ENCODE measurements at places on chromosomes 6 and 20. TPM values are rescaled to one million over a fixed set of nuclear protein-coding genes. Genes with fewer than 3 reads are reported as not detected.

GRCh38 chr6:12865671-12866181, 149.2 kb downstream of the PHACTR1 start:
- DNase-seq = no peak

Gene HAO1
- not detected for total RNA-seq

- DNase-seq = no peak
Measured at GRCh38 chr6:24186349-24186748, 60.3 kb downstream of the NRSN1 start.

DNA sequence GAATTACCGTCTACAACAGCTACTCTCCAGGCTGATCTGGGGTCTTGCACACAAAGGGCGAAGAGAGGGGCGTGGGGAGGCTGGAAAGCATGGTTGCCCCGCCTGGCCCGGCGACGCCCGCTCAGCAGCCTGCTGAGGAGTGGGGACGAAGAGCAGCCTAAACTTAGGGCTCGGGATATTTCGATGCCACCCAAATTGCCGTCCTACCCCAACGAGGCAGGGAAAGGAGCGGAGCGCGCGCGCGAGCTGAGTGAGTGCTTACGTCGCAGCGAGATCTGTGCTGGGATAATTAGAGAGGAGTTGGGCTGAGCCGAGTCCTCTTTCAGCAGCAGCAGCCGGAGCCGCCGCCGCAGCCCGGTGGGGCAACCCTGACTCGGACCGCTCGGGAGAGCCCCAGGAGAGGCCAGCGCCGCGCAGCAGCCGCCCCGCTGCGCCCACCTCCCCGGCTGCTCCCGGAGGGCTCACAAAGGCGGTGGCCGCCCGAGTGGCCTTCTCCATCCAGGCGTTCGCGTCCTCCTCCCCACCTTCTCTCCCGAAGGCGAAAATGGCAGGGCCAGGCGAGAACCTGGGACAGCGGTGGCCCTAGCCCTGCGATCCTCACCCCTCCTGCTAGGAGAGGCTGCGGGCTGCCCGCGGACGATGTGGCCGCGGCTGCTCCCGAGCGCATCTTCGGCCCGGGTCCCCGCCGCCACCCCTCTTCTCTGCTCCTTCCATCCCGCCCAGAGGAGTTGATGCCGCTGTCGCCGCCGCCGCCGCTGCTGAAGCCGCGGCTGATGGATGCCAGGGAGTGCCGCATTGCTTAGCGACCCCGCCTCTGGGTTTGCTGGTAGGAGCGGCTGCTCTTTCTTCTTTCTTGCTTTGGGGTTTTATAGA, at the start of gene CLVS2:
TSS of gene CLVS2 (plus strand) at position 315 of the 873 bp plus-strand sequence. CDS start 1,543 bp downstream, outside the sequence.
- peak; percentile 8 for DNase-seq

DNA sequence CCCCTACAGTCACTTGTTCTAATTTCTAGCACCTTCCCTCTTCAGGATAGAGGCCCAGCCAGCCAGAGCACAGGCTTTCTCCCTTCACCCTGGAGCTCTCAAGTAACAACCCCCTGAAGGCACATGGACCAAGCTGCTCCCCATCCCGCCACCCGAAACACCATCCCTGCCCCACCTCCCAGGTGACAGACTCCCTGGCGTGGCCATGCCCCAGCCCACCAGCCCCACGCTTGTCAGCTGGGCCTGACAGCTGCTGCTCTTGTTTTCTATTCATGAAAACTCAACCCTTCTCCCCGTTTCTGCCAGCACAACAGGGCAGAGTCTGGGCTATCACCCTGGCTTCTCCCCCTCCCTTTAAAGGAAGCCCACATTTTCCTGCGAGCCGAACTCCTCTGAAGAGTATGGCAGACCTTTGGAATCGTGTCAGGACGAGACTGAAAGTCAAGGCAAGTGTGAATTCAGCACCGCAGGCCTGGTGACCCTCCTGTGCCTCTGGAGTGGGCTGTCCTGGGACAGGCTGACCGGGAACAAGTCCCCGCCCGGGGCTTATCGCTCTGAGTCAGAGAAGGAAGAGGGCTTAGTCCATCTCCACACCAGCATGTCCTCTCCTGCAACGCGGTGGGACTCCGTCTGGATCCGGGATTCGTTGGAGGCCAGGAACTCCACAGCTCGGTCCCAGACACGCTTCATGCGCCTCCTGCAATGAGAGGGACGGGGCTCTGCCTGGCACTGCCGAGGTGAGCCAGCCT, 16.7 kb downstream of the LEMD2 start:
- peak; percentile 60 for DNase-seq

DNA sequence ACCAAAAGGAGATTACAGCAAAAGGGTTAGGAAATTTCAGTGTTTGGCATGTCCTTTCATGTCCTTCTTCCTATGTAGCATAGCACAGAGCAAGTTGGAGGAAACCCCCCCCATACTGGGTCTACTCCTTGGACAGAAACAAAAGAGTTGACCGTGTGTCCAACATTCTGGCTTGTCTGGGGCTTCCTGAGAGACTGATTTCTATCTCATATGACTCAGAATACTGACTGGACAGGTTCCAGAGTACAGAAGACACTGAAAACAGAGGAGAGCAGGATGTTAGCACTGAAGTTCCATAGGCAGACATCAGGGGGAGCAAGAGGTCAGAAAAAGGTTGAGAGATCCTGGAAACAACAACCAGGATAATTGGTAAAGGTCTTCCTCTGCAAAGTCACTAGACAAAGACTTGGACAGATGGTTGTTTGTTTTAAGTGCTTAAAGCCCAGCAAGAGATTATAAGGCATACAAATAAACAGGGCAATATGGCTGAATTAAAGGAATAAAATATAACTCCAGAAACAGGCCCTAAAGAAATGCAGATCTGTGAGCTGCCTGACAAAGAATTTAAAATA, 48.4 kb downstream of the USP49 start:
- no peak for DNase-seq

Gene KIF25
- not detected for total RNA-seq

DNA sequence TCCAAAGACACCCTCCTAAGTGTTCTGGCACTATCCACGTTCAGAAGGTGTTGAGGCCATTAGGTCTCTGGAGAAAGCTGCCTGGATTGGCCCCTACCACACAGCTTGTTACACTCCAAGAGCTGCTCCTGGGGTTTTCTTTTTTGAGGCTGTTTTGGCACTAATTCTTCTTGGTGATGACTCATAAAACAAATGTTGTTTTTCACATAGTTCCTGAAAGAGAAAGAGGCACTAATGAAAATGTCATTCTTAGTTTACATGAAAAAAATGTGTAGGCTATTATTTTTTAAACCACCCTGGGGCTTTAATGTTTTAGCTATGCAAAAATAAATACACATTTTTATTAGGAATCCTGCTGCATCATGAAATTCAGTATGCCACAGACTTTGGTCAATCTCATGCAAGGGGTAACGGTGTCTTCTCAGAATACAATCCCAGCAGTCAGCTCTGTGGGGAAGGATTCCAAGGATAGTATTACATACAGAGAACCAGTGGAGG, 38.1 kb downstream of the TBPL1 start:
- DNase-seq = no peak

DNA sequence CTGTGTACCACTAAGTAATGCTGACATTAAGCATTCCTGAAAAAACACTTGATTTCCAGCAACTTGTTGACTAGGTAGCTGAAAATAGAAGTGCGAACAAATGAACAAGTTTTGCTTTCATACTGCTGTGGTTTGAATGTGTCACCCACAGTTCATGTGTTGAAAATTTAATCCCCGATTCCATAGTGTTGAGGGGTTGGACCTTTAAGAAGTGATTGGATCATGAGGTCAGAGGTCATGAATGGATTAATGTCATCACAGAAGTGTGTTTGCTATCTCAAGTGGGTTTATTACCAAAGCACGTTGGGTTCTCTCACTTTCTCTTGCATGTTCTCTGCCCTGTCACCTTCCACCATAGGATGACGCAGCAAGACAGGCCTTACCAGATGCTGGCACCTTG, 568.5 kb downstream of the UTRN start:
- no peak for DNase-seq

DNA sequence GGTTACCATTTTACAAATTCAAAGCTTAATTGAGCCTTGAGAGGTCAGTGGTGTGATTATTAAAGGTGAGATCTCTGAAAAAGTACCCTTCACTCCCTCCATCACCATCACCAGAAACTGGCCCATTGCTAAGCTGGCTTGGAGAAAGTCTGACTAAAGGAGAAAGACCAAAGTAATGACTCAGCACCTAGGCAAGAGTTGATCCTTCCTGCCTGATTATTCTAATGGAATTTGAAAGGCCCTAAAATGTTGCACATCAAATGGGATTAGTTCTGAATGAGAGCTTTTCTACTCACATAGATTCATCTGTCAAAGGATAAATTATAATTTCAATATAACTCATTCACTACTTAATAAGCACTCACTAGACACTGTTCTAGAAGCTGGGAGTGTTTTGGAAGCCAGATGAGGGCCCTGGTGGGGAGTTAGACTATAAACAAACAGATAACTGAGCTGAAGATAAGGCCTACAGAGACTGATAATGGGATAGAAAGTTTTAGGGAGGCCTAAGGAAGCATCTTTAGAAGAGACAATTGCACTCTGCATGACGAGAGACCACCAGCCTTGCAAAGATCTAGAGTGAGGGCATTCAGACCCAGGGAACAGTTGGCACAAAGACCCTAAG, 366.7 kb downstream of the SYNE1 start:
- DNase-seq = no peak

DNA sequence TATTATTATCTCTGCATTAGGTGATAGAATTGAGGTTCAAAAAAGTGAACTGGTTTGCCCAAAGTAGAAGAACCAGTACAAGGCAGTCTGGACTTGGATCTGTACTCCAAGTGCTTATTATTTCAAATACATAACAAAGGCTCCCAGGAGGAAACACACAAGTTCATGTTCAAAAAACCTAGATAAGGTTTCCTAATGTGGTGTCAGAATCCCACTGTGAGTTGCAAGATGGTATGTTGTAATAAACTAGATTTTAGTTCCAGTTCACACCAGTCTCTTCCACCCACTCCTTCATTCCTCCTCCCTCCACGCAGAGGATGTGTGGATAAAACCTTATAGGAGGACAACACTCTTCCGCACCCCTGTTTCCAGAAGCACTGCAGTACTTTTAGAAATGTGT, 42.8 kb downstream of the KIAA0319 start:
- no peak for DNase-seq

DNA sequence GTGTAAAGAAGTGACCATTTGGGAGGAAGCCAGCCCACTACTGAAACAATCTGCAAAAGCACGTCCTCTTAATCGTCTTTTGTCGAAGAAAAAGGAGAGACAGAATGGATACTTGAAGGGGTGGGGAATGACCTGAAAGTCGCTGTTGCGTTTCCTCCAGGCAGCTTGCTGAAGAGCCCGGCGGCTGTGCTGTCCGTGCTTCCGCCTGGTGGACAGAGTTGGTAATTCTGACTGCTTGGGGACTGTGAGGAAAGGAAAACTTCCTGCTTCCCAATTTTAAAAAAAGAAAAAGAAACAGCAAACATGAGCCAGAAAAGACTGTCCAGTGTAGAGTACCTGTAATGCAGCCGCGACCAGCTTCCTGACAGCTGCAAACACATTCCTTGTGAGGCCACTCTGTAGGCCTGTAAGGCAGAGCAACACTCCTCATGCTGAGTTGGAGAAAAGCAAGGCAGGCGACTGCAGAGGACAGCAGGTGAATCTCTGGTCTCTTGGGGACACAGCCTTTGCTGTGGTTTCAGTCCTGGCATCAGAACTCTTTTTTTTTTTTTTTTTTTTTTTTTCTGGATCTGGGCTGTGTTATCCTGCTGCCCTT, 251.1 kb upstream of the TBX18 start:
- DNase-seq = peak; percentile 67

Gene PRDM13
- not detected for total RNA-seq

- DNase-seq = no peak
Measured at GRCh38 chr6:126923807-126924206, 194.7 kb upstream of the RSPO3 start.

DNA sequence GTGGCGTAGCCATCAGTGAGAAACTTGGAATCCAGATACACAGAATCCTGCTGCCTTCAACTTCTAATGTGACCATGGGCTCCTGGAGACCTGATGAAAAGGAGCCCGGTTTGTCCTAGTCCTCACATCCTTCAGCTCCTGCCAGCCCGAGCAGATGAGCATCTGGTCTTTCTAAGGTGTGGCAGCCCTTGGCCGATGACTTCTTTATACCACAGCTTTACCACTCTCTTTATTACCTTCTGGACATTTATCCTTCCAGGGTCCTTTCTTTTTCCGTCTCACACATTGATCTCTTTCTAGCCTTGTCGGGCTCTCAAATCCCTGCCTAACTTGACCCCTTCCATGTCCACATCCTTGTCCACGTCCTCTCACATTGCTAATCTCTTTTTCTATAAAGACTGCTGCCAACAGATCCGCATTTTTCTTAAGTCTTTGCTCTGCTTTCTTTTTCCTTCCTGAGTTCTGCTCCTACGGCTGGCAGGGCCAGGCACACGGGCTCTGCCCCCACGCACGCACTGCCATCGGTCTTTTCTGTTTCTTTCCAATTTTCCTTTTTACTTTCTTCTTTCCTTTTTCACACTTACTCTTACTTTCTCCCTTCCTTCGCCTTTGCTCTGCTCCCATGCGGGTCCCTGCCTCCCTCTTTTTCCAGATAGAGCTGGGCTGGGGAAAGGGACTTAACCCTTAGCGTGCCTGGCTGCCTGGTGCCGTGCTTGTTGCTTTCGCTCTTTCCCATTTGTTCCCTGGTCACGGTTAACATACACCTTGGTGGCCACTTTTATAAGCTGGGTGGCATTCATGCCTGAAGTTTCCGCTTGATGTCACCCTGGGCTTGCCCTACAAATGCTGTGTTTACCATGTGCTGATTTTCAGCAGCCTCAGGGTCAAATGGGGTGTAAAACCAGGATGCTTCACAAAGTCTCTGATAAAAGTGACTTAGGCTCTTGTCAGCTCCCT, 9.4 kb upstream of the GMPR start:
- no peak for DNase-seq

DNA sequence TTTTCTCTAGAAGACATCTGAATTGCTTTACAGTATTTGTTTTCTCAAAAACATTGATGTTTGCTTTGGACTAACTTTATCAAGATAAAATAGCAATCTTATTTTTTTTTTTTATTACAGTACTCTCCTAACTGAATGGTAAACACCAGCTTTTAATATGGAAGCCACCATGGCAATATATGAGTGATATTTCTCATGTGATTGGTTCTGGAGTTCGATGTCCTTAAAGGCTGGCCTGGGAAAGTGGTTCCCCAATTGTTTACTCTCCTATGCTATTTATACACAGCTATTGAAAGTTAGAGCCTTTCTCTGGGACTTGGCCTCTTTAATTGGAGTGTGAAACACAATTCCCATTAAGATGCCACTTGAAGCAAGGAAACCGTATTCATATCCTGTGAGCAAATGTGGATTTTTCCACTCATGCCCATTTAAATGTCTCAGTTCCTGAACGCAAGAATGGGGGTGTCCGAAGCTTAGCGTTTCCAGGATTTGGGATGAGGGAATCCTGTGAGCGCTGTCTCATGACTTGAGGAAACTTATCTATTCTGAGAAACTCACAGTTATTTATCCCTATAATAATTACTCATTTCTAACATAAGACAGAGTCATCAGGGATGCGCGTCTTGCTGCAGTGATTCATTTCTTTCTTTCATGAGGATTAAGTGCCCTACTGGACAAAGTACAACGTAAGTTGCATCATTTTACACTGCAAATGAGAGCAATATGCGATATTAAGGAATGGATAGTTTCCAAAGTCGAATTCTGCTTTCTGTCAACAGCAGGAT, 143.3 kb upstream of the PREP start:
- DNase-seq = no peak

Gene NOTCH4
- total RNA-seq = 14.4 TPM

DNA sequence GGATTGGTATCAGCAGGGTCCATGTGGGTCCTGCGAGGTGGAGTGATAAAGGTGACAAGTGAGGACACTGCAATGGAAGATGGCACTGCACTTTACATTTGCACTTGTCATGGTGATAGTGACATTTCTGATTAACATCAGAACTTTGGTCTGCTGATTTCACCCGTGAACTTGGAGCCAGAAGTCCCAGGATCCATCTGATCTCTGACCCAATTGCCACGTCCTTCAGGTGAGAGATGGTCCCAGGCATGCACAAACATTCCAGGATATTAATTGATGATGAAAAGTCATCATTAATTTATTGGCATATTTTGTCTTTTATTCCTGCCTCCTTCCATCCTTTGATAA, 9.8 kb upstream of the GHRH start:
- no peak for DNase-seq
